ENCODE measurements at places on chromosomes 11 and 22.

DNA sequence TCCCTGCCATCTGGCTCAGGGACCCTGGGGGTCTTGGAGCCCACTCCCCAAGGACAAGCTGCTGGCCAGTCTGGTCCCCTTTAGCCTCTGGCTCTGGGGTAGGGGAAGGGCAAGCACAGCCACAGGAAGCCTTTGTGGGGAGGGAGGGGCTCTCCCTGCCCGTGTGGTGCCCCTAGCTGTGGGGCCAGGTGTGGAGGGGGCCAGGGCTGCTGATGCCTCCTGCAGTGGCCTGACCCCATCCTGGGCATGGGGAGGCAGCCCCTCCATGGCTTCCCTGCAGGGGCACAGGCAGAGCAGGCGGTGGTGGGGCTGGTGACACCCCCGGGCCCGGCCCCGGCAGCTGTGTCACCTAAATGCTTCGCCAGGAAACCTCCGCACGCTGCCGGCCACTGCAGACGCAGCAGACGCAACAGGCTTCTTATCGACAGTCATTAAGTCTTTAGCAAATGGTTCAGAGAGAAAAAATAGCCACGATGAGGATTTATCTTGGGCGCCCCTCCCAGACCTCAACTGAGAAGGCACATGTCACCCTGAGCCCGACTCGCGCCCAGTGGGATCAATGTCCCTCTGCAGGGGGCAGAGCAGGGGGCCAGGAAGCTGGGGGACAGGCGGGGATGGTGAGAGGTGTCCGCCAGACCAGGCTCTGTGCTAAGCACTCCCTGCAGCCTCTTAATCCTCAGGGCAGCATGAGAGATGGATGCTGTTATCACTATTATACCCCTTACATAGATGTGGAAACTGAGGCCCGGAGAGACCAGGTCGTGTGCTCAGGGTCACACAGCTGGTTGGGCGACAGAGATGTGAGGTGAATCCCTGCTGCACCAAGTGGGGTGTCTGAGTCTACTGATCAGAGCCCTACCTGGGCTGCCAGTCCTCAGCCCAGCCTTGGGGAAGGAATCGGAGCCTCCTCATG, 33.9 kb downstream of the FLRT1 start:
- DNase-seq = peak; percentile 68

GRCh38 chr11:13127161-13127560, 118.0 kb downstream of the RASSF10 start:
- no peak for DNase-seq

GRCh38 chr11:105401269-105401809, 208.5 kb upstream of the GRIA4 start:
- no peak for DNase-seq

- no peak for DNase-seq
These were observed 136.3 kb downstream of the ETS1 start for GRCh38 chr11:128450882-128451651.

DNA sequence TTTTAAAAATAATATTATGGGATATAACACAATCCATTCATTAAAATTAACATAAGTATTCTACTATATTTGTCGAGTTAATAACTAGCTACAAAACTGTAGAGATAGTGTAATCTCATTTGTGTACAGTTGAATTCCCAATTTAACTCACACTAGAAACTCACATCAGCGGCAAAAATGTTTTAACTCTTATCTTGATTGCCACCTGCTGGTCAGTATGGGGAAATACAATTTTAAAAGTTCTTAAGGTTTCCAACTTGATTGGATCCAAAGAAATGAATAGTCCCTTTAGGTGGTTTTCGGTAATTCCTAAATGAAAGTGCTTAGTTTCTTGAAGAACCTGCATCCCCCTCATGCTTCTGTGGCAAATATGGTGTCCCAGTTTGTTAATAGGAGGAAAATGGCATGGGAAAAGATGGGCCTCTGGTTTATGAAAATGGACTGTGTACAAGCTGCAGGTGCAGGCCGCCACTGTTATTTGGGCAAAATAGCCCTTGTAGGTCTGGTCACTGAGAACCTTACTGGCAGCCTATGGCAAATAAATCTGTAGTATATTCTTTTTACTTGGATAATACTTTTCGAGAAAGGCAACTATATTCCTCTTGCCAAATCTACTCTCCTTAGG, 33.7 kb upstream of the SLC17A6 start:
- DNase-seq = no peak

- no peak for DNase-seq
These were observed 45.2 kb downstream of the LGR4 start for GRCh38 chr11:27427183-27427980.

- DNase-seq = peak; percentile 87
These were observed at the start of gene ATG16L2 for GRCh38 chr11:72814286-72815109. Gene ATG16L2, plus strand, starts transcription at chr11:72814411. Its CDS starts 35 bp downstream, at chr11:72814446.

DNA sequence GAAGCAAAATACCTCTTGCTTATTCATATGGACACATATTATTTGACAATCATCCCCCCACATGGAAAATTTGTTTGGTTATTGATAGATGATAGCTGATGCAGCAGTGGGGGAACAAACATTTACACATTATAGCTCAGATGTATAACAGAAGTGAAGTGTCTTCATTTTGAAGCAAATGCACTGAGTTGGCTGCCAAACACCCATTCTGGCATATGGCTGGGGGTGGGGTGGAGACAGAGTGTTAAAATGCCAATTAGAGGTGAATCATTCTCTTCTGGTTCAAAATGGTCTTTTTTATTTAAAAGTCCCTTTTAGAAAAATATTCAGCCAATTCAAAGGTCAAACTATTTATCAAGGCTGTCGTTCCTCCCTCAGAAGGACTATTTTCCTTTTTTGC, 157.3 kb upstream of the TRPC6 start:
- DNase-seq = no peak

- DNase-seq = peak; percentile 62
These were observed 536.6 kb downstream of the SOX6 start for GRCh38 chr11:15819679-15820286.

- DNase-seq = no peak
These were observed 186.4 kb upstream of the PITPNB start for GRCh38 chr22:28105413-28105812.

DNA sequence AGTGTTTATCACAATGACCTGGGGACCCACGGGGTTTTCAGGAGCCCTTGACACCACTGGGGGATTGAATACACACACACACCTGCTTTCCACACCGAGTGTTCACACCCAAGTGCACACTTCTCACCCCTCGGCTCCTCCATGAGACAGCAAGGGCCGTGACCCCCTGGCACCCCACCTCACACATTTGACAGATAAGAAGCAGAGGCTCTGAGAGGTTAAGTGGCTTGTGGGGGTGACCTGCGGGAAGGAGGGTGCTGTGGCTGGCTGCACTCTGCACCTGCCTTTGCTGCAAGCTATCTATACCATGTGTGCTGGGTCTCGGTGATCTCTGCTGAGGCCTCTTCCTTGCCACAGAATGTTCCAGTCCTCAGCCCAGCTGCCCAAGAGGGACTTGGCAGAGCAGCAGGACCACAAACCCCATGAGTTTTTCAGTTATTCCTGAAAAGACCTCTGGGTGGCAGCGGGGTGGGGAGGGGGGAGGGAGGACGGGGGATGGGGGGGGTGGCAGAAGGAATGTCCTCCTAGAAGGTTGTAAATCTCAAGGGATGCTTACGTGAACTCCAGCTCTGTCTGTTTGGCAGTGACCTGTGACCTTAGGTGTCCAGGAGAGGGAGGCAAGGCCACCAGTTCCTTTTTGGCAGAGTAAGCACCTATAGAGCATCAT, 47.9 kb upstream of the RFPL3 start:
- DNase-seq = no peak

DNA sequence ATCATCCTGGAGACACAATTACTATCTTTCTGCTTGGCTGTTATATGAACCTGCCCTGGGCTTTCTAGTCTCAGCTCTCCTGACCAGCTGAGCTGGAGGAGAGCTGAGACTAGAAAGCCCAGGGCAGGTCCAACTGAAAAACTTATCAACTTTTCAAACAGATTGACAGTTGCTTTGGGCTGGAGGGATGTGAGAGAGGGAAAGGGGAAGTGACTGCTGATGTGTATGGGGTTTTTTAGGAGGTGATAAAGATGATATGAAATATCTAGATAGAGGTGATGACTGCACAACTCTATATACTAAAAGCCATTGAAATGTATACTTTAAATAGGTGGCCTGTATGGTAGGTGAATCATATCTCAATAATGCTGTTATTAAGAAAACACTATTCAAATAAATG, 60.2 kb upstream of the CHRM4 start:
- DNase-seq = no peak

DNA sequence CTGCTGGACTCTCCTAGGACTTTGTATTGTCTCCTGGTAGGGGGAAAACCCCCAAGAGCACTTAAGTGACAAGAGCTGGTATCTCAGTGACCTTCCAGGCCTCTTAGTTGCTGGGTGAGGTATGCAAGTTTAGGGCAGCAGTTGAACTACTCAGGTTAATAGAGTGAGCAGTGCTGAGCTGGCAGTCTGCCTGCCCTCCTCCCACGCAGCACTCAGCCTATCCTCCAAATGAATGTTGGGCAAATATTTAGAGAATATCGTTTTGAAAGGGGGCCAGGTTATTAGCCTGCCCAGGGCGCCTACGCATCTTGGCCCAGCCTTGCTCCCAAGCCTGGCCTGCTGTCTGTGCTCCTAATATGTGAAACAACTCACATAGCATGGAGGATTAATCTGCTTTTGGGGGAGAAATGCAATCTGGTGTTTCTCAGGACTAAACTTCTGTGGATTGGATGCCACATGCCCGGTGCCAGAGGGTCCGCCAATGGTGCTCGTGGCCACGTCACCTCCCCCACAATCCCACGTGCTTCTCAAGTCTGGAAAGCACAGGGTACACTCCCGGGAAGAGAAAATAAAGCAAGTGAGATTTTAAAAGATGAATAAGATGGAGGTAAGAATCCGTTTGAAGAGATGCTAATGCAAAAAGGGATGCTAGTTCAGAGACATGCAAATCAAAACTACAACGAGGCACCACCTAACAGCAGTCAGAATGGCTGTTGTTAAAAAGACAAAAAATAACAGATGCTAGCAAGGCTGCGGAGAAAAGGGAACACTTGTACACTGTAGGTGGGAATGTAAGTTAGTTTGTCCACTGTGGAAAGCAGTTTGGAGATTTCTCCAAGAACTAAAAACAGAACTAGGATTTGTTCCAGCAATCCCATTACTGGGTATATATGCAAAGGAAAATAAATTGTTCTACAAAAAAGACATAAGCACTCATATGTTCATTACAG, 67.7 kb downstream of the SPON1 start:
- no peak for DNase-seq

- no peak for DNase-seq
These were observed 4.0 kb downstream of the FTH1 start for GRCh38 chr11:61963282-61964057.

- no peak for DNase-seq
These were observed 120.3 kb upstream of the ZC3H12C start for GRCh38 chr11:109972939-109973338.

GRCh38 chr22:46090036-46090591, 60.2 kb upstream of the PPARA start:
- peak; percentile 54 for DNase-seq

DNA sequence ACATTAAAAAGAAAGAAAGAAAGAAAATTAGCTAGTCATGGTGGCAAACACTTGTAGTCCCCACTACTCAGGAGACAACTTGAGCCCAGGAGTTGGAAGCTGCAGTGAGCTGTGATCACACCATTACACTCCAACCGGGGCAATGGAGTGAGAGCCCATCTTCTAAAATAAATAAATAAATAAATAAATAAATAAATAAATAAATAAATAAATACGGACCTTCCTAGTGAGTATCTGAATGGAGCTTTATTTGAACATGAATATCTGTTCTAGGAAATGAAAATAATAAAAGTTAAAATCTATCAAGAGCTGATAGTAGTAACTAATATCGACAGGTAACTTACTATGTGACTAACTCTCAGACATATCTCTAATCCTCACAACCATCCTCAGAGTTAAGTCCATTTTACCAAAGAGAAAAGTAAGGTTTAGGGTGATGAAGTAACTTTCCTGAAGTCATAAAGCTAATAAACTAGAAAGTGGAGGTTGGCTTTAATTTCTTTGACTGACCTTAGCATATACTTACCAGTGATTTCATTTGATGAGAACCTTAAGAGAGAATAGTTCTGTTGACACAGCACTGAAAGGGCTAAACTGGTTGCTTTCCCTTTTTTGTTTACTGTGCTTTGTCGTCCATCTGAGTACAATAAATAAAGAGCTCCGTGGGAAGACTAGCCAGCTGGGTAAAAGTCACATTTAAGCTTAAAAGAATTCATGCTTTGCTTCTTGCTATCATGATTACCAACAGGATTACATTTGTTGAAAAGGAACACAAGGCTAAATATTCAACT, 22.4 kb downstream of the ENTHD1 start:
- DNase-seq = no peak

DNA sequence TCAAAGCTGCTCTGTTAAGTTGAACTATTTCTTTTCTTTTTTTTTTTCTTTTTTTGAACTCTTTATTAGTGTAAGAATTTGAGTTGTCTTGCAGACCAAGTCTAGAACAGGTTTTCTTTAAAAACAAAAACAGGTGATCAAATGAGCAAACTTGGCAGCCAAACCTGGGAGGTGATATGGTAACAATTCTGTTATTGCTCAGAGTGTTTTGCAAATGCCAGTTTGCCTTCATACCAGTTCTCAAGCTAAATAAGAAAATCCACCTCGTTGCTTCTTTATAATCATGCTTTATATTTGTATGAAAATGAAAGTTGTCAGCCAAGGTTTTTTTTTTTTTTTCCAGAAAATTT, 76.9 kb downstream of the DEPDC5 start:
- no peak for DNase-seq

GRCh38 chr11:98561252-98561651, 459.5 kb upstream of the CNTN5 start:
- DNase-seq = no peak

DNA sequence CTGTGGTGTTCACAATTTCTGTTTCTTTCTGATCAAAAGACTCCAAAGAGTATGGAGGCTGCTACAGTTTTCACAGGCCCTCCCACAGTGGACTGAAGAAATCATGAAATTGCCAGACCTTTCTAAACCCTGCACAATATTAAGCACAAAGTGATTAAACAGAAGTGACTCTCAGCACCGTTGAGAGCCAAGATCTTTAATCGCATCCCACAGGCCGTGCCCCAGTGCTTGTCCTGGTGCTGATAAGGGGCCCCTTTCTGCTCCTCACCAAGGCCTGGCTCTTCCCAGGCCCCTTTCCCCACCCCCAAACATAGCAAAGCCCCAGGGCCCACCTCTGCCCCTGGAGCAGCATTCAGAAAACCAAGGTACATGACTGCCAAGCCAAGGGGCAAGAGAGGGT, 57.4 kb upstream of the BMAL1 start:
- DNase-seq = no peak
